Large intestine (tissue), 12 donors: ENCODE measurements at places on chromosomes 11 and 22. TPM values are rescaled to one million over a fixed set of nuclear protein-coding genes. Genes with fewer than 3 reads are reported as not detected.

CASP4 gene
- polyA plus RNA-seq: 89.7 TPM

OR9G4 gene
- not detected for polyA plus RNA-seq

CASP1 gene
- polyA plus RNA-seq: 135 TPM

TTC38 gene
- polyA plus RNA-seq: 136 TPM

CLDN5 gene
- polyA plus RNA-seq: 12.4 TPM

PACSIN3 gene
- polyA plus RNA-seq: 44.7 TPM

RAG1 gene
- polyA plus RNA-seq: 3.5 TPM

KMT2A gene
- 34.8 TPM for polyA plus RNA-seq
